ENCODE measurements at places on chromosomes 4 and X.

DNA sequence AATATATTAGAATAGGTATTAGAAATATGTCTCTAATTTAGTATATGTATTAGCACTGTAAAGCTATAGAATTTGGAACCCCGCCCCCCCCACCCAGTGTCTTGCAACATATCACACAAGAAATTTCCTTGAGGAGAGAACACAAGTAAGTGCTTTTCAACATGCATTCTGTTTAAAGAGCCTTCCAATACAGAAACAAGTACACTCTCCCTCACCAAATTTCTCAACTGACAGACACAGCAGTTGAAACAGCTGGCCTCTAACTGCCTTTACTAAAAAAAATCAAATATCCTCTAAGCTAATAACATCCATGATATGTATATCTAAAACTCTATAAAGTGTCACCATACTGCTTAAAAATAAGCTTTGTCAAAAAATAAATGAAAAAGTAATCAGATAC, 12.4 kb downstream of the CAMK2D start:
- no peak for DNase-seq

DNA sequence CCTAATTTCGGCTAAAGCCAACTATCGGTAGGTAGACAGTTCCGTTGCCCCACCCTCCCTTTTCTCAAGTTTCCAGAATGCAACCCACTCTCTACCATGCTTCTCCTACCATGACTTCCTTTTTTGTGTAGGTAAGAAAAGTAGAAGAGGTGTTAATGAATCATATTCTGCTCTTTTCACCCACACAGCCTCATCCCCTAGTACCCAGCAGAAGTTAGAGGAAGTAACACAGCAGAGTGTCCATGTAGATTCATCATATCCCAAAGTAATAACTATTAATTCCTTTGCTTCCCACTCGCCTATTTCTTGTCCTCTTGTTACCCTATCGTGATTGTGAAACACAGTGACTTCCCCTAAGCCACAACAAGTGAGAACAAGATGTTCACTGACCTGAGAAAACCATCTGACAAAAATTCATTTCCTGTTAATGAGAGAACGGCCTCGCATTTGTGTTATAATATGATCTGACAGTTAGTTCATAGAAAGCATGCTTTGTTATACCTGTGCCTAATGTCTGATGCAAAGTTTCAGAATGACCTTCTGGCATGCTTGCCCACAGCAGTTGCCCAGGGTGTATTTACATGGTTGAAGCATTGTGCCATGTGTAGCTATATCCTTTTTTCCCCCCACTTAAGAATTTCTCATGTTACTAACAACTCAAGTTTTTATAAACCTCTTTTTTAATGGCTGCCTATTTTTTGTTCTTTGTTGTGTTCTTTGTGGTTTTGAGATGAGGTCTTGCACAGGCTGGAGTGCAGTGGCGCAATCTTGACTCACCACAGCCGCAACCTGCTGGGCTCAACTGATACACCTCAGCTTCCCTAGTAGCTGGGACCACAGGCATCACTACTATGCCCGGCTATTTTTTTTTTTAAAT, 185.6 kb downstream of the RAP1GDS1 start:
- no peak for DNase-seq

DNA sequence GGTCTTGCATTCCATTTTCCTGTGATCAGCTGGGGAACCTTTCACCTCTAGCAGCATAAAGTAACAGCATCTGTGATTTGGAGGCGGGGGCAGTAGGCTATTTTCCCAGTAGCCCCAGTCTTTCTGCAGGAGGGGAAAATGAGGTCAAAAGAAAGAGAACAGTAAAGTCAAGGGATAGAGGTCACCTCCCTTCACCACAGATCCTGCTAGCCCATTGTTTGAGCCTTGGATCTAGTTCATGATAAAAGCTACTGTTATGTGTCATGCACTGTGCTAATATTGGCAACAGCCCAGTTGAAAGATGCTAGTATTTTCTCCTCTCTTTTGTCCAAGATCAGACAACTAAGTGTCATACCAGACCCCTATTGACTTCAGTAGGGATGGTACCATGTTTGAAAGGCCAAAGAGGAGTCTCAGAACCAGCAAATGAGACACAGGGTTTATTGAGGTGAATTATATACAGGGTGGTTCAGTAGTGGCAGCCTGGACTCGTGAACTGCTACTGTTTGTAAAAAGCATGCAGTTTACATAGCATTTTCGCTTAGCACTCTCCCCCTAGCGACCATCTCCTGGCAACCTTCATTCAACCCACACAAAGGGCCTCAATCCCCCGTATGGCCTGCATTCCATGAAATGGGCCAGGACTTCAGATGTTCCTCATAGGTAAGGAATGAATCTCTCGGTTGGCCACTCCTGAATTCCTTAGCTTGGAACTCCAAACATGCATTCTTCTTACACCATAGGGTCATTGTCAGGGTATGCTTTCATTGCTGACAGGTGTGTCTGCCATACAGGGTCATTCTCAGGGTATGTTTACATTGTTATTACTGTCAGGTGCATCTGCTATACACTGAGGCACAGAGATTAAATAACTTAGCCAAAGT, 170.0 kb upstream of the FRMPD4 start:
- DNase-seq, result no peak

DNA sequence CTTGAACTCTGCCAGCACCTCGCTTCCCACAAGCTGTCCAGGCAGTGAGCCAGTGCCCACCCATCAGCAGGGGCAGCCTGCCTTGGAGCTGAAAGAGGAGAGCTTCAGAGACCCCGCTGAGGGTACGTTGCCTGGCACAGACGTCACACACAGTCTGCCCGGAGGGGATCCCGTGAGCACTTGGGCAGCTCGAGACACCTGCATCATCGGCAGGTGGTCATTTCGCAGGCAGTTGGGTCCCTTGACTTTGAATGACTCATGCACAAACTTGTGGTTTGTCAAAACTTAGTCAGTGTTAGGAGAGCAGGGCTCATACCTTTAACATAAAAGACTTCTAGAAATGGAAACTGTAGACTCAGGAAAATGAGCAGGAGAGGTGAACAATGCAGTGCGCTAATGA, 9.9 kb downstream of the TACC3 start:
- DNase-seq, result no peak

DNA sequence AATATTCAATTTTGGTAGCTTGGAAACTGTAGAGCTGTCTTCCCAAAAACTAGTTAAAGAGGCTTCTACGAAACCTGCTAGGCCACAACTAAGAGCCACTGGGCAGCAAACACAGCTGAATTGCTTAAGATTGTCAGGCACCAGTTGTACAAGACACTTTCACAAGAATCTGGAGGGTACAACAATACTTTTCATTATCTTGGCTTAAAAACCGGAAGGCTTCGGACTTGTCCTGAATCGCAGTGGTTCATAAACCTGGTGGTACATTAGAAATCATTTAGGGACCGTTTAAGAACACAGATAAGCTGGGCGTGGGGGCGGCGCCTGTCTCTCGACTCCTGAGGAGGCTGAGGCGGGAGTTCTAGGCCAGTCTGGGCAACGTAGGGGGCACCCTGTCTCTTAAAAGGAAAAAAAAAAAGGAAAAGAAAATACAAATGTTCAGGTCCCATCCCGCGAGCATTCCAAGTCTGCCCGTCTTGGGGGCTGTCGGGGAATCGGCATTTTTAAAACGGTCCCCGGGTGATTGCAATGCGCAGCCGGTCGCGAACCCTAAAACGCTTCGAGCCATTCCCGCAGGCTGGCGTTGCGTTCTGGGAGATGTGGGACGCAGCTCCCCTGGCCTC, 763 bp downstream of the PYURF start:
- DNase-seq, result peak; percentile 76

DNA sequence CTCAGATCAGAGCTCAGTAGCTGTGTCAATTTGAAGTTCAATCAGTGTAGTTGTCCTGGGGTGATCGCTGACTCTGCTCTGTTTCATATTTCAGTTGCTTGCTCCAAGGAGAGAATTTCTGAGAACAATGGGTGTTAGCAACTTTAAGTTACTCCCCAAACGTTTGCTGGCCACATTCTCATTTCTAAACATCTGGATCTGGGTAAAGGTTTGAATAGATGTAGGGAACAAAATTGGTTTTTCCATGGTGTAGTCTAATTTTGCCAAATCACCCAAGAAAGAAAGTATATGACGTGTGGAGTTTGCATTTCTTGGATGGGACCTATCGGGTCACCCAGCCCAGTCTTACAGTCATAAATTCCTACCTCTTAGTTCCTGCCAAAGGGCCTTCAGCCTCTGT, 103.7 kb downstream of the AKAP4 start:
- DNase-seq, result no peak

GRCh38 chr4:24105327-24106038, 215.6 kb upstream of the PPARGC1A start:
- no peak for DNase-seq

DNA sequence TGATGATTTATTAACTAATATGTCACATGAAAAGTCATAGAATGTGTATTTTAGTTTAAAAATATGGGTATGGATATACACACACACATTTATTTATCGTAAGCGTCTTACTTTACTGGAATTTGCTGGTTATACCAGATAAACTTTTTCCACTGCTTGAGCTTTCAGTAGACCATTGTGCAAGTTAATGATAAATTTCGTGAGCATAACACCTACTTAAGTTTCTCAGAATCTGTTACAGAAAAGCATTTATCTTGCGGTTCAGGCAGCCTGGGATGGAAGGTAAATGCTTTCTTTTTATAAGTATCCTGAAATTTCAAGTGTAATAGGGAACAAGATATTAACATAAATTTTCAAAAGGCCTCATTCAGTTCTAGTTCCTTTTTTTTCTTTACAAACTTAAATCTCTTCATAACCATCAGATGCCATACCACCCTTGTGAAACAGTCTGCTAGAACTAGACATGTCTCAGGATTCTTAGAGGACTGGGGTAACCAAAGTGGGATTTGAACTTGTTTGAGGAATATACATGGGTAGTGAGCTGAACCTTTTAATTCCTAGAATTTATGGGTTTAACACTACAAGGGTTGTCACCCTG, 27.7 kb downstream of the ATP7A start:
- no peak for DNase-seq

GRCh38 chr4:37828843-37829242, 2.4 kb downstream of the PGM2 start:
- DNase-seq, result no peak

DNA sequence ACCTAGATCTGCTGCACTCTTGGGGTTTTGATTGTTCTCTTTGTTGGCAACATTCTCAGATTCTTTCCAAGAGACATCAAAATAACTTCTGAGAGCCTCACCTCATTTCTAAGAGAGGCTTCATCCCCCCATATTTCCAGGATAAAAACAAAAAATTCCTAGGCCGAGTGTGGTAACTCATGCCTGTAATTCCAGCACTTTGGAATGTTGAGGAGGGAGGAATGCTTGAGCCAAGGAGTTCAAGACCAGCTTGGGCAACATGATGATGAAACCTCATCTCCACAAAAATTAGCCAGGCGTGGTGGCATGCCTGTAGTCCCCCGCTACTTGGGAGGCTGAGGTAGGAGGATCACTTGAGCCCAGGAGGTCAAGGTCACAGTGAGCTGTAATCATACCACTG, 477.0 kb downstream of the INPP4B start:
- DNase-seq, result no peak

GRCh38 chrX:126456136-126456535, 96.5 kb downstream of the DCAF12L1 start:
- DNase-seq, result no peak

DNA sequence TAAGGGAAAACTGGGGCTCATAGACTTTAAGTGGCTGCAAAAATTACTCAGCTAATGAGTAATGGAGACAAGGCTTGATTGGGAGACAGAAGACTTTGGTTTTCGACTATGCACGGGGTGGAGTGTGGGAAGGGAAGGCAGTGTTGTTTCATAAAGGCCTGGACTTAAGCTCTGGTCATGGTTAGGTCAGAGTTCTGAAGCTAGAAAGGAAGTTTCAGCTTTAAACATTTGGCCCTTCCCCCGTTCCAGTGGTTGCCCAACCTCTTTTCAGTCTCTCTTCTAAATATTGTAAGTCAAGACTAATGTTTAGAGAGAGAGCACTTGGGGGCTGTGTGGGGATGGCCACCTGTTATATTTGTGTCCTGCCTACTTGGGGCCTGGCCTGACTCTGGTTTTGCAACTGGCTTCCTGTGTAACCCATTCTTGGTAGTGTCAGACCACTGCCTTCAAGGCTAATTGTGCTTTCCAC, 21.0 kb downstream of the MSN start:
- no peak for DNase-seq

DNA sequence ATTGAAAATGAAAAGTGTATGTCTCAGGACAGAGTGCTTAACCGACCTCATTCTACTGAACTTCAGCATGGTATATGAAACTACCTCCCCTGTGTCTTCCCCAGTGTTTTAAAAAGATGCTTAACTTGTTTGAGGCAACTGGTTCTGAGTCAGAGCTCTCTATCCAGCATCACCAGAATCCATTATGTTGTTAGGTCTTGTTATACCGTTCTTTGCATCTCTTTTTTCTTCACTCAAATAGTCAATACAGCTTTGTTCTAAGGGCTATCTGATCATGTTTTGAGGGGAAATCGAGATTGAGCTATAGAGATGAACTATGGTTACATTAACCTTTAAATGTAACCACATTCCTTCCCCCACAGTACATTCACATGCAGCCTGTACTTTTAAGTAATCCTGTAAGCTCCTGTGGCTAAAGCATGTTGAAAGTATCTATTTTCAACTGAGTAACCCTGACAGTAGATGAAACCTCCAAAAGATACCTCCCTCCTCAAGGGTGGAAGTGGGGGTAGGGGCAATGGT, 514.4 kb downstream of the RPA4 start:
- no peak for DNase-seq

DNA sequence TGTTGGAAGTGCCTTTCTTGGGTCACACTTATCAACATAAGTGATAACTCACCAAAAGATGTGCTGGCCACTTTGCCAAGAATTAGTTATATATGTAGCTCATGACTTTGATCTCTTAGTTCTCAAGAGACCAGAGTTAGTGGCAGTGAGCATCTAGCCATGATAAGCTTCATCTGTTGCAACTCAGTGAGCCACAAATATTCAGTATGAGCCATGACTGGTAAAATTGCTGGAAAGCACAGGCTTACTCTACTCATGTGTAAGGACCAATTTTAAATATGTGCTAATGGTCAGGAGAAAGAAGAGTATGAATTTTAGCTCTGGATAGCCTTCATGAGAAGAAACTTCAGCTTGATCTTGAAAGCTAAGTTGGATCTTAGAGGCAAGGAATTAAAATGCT, 59.4 kb upstream of the TLL1 start:
- DNase-seq, result no peak

DNA sequence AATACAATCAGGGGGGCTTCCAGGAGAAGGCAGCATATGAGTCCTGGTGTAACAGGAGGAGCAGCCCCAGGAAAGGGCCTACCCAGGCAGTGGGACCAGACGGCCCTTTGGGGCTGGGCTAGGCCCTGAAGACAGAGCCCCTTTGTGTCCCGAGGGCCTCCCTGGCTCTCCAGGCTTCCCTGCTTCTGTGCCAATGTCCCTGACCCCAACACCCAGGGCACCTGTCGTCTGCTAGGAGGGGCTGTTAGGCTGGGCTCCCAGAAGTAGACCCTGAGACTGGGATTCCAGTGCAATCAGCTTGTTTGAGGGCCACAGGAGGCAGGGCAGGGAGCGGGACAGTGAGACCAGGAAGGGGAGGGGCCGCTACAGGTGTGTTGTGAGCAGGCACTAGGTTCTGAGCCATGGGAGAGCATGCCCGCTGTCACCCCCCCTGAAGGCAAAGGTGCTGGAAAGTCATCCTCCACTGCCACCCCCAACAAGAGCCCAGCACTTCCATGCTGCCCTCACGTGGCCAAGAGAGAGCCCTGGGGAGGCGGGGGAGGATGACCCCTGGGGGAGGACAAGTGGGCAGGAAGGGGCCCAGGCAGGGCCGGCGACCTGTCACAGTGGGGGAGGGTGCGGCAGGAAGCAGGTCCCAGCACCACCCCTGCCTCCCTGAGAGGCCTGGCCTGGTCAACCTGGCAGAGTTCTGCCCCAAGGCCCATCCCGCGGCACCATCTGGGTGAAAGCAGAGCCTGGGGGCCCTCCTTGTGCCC, 64.8 kb downstream of the ADRA2C start:
- DNase-seq, result no peak

- DNase-seq, result no peak
These were observed 128.6 kb upstream of the FTHL17 start for GRCh38 chrX:31200430-31200829.
